WTC11 (cell line): ENCODE measurements at places on chromosomes 7 and 10.
A peak's percentile ranks its signal among the peaks of the same experiment; 100 is the strongest.

DNA sequence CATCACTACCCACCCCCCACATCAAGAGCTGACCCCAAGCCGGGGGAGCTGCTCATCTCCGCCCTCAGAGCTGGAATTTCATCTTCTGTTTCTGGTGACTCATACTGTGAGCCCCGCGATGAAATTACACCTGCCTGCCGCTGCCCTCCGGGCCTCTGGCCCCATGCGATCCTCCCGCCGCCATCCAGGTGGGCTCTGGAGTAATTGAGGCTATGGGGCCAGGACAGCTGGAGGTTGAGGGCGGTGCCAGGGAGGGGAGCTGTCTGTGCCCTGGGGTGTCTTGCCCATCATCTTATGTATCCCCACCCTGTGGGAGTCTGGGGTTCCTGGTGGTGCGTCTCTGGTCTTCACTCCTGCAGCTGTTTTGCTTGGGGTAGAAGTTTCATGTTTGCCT lies 9.0 kb downstream of the GTF2IRD1 start:
- DNase-seq = no peak

GRCh38 chr10:22894714-22895113 lies 33.1 kb upstream of the ARMC3 start:
- no peak for DNase-seq

DNA sequence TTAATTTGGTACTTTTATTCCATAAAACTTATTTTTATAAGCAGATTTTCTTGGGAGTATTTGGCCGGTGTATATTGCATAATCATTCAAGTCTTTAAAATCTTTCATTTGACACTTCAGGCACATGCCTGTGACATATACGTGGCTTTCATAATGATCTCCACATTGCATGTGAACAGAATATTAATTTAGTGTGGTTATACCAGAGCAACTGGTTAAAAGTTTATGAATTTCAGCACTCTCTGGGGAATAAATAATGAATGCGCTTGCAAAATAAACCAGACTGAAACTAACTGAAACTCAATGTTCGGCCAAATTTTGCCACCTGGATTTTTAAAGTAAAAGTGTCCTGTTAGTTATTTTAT lies 242.3 kb downstream of the GLI3 start:
- no peak for DNase-seq

- DNase-seq = peak; percentile 17
These were observed 611.1 kb upstream of the COBL start for GRCh38 chr7:51927738-51928137.

- DNase-seq = no peak
These were observed 16.1 kb upstream of the NDST2 start for GRCh38 chr10:73827346-73828089.

DNA sequence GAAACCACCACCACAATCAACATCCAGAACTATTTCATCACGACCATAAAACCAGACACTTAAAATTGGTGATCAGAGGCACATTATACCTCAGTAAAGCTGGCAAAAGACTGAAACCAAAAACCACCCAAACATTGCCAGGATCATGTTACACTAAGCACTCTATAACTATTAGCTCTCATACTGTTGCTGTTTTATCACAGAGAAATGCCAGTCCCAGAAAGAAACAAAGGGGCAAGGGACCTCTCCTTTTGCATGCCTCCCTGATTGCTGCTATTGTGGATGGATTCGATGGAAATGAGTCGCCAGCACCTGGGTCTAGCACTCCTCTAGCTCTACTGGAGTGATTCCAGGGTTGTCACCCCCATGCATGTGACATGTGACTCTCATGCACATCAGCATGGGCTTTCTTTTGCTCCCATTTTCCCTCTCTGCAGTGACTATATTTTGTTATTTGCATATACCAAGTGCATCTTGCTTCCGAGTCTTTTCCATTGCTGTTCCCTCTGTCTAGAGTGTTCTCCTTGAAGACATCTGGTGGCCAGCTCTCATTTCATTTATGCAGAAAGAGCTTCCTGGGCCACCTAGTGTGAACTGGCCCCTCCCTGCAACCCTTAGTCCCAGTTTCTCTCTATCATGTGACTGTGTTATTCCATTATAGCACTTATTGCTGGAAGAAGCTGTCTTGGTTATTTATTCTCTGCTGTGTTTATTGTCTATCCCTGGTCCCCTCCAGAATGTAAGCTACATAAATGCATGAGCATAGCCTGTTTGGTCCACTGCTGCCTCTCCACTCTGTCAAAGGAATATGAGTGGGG lies 300.6 kb downstream of the PLXNA4 start:
- no peak for DNase-seq

DNA sequence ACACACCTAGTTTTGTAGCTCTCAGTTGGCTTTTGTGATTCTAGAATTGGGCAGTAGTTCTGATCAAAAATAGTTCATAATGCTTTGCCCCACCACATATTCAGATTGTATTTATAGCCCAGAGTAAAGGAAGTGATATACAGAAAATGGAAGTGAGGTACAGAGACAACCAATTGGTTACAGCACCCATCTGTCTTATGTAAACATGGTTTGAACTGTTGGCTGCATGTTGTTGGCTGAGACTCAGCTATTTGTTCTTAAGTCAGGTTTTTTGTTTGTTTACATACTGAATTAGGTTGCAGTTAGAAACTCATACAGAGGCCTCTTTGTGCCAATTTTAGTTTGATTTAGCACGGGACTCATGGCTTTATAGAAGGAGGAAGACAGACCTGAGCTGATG lies 158.9 kb upstream of the GPR26 start:
- DNase-seq = no peak

DNA sequence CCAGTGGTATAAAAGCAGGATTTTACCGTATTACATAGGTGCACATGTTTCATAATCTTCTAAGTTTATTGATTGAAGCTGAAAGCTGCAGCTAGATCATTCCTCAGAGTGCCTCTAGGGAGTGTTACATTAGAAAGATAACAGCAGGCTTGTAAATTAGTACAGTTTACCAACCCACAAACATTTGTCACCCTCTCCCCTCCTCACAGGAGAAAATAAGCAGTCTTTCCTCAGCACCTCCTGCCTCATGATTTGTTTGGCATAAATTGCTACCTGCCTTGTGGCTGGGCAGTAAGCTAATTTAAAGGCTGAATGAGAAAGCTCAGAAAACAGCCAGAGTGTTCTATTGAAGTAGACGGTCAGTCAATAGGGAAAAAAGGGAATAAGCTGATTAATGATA lies 74.2 kb downstream of the NXPH1 start:
- DNase-seq = no peak

DNA sequence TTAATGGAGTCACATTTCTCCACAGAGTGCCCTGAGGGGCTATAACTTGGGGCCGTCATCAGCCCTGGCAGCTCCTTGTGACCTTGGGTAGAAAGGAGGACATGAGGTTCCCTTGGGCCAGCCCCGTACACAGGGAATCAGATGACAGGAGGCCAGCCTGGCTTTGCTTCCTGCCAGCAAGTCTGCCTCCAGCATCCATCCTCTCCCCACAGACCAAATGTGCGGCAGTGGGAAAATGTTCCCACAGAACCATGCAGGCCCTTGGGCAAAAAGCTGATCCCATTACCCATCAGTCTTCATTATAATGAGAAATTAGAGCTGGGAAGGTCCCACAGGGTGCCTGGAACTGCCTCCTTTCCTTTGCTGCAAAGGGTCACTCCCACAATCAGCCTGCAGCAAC lies 908.3 kb downstream of the GRID1 start:
- no peak for DNase-seq

DNA sequence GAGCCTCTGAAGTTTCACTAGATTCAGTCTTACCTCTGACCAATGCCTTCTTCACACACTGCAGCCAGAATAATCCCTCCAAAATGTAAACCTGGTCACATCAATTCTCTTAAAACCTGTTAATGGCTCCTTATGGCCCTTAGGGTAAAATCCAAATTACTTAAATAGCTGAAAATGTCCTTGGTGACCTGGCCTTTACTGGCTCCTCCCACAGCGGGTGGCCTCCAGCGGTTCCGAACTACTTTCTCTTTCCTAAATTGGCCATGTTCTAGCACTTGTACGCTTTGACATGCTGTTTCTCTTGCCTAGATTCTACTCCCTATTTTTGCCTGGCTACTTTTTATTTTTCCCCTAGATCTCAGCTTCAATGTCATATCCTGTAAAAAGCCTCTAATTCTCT lies 36.1 kb downstream of the AGK start:
- no peak for DNase-seq

GRCh38 chr7:135706858-135707569 lies 21.0 kb downstream of the SLC13A4 start:
- no peak for DNase-seq

DNA sequence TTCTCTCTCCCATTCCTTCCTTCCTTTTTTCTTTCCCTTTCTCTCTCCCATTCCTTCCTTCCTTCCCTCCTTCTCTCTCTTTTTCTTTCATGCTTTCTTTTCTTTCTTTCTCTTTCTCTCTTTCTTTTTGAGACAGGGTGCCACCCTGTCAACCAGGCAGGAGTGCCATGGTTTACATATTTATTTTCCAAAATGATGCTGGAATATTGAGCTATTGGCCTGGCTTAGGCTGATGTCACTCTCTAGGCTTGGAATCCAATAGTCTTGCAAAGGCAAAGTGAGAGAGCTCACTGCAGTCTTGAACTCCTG lies 159.1 kb downstream of the BAMBI start:
- DNase-seq = no peak
